ENCODE measurements at places on chromosomes 6 and 20.

GRCh38 chr6:153537422-153537821 is 406.3 kb upstream of the RGS17 start:
- DNase-seq: no peak

- DNase-seq: no peak
These were observed 240.4 kb upstream of the SULF2 start for GRCh38 chr20:48025661-48026060.

GRCh38 chr6:21754891-21755290 is 161.3 kb downstream of the SOX4 start:
- no peak for DNase-seq

DNA sequence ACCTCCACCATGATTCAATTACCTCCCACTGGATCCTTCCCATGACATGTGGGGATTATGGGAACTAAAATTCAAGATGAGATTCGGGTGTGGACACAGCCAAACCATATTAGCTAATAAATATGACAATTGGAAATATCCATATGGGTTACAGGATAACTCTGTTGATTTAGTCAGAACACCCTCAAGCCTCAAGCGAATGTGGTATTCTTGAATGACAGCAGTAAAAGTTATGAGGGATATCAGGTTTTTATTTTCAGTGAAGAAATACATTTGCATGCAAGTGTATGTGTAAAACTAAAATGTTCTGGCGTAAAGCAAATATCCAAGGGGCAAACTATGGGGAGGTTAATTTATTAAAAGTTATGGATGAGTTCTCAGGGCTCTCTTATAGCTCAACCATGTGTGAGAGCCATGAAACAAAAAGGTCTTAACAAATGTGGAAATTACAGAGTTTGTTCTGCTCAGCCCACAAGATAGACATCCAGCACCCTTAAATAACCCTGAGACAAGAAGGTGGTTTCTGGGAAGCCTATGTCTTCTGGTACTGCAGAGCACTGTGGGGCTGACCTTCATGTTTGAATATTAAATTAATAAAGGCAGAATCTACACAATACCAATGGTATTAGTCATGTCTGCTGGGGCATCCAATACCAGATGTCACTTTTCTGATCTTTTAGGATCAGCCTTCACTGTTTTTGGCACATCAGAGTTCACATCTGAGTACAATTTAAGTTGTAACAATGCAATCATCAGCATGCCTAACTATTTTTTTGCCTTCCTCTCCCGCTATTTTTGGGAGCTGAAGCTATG is 370.5 kb upstream of the RSPO3 start:
- DNase-seq: no peak

DNA sequence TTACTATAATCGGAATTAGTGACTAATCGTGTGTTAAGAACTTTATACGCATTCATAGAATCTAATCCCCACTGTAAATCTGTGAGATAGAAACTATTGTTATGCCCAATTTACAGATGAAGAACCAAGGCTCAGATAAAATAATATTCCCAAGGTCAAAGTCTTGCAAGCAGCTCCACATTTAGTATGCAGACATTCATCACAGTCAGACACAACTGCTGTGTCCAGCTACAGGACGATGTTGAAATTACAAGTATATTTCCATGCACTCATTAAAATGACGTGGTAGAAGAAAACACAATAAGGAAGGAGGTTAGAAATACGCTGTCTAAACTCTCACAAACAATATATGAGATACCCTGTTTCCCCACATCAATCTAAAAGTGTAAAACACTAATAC is 82.5 kb downstream of the PREX1 start:
- DNase-seq: no peak

DNA sequence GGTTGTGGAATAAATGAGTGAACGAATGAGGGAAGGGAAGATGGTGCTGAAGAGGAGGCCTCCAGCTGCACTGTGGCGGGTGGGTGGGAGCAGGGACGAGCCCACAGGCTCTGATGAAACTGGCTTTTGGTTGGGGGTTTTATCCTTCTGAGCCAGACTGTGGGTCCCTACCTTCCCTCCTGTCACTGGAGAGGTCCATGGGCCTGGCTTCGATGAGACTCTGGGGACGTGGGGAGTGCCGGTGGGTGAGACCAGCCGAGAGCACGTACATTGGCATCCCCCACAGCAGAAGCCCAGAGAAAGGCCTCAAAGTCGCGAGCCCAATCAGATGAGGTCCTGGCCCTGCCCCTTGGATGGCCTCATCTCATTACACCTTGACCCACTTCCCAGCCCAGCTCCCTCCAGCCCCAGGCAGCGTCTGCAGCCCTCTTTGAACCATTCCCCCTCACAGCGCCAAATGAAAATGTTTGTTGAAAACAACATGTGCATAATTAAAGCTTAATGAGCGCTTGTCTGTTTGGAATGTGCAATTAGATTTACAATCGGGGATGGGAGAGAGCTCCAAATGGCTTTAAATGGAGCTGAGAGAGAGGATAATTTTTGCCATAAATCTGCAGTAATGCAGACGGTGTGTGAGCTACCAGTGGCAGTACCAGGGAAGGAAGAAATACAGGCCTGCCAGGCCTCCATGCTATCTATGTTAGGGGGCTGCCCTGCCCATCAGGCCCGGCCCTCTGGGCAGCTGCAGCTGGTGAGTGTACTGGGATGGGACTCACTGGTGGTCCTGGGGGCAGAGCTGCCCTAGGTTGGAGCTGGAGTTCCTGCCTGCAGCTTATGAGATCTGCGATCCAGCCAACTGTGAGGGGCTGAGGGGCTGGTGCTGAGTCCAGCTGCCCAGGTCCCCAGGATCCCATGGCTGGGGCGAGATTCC is 47.2 kb downstream of the TOX2 start:
- no peak for DNase-seq

GRCh38 chr6:136532030-136532429 is 18.2 kb downstream of the MAP7 start:
- no peak for DNase-seq

- no peak for DNase-seq
These were observed 42.8 kb upstream of the DYNLRB1 start for GRCh38 chr20:34473262-34473883.

GRCh38 chr6:158410784-158411183 is 98.5 kb downstream of the TULP4 start:
- no peak for DNase-seq

Data from CD4-positive, CD25-positive, alpha-beta regulatory T cell (primary cell).